ENCODE measurements at places on chromosomes 1 and 21. TPM values are rescaled to one million over a fixed set of nuclear protein-coding genes. Genes with fewer than 3 reads are reported as not detected.

DNA sequence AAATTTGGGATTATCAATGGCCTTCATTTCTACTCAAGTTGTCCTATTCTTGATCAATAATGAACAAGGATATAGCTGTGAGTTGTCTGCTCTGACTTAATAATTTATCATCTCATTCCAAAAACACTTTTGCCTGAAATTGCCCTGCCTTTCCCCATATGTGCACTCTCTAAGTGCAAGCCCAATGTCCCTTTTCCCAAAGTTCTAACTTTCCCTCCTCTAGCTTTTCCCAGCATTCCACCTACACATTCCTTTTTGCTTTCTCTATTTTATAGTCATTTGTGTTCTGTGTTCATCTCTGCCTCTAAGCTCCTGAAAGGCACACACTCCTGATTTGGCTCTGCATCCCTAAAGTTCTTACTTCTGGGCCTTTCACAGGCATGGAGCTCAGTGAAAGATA, 34.7 kb downstream of the SUSD4 start:
- H3K27me3 ChIP-seq = peaks cover 5% of the 10 kb centered on the region
- no peak for DNase-seq
- H3K4me1 ChIP-seq = peaks cover 10% of the 10 kb centered on the region
- no peaks in the 10 kb centered on the region for H3K36me3 ChIP-seq

- H3K27me3 ChIP-seq = no peaks in the 10 kb centered on the region
- DNase-seq = no peak
- H3K27ac ChIP-seq = no peak within 1 kb of the TSS
- no peak within 1 kb of the TSS for H3K4me3 ChIP-seq
- no peaks in the 10 kb centered on the region for H3K4me1 ChIP-seq
Observed at GRCh38 chr1:159587461-159587951, at the start of gene APCS. Gene APCS, plus strand, starts transcription at chr1:159587826. Its CDS starts 96 bp downstream, at chr1:159587922.

DNA sequence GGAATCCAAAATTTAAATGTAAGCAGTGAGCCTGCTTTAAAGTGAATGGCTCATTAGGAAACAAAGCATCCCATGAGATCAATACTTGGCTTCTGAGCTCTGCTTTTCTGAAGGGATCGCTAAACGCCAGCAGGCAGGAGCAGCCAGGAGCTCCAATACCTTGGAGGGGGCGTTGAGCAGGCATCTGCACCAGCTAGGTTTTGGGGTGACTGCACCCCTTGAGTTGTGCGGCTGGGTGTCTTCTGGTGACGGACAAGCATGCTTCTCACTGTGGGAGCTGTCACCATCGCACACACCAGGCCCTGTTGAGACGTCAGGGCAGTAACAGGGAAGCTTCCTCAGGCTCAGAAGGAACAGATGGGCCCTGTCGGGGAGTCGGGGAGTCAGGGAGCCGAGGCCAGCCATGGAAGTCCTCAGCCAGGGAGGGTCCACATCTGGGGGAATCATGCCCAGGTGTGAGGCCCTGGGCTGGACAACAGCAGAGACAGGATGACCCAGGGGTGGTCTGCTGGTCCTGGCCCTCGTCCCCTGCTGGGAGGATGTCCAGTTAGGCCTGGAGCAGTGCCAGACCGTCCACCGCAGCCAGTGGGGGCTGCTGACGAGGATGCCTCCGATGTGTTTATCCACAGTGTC, 57.9 kb upstream of the ADARB1 start:
- H3K36me3 ChIP-seq = no peaks in the 10 kb centered on the region
- no peak for DNase-seq
- H3K4me1 ChIP-seq = peaks cover 18% of the 10 kb centered on the region
- H3K27me3 ChIP-seq = no peaks in the 10 kb centered on the region
- H3K27ac ChIP-seq = no peak overlapping the region

- H3K36me3 ChIP-seq = no peaks in the 10 kb centered on the region
- 0 out of 2 replicates have a peak, but pooled peaks cover 10% of the 10 kb centered on the region for H3K4me1 ChIP-seq
- peaks cover 61% of the 10 kb centered on the region for H3K27me3 ChIP-seq
- DNase-seq = peak; percentile 68
- H3K27ac ChIP-seq = no peak overlapping the region
- peak overlapping the region; percentile 62 for H3K4me3 ChIP-seq
Observed at GRCh38 chr1:155126556-155127104, 1.0 kb upstream of the EFNA1 start.

GRCh38 chr21:45820171-45821091, 161.1 kb upstream of the COL6A1 start:
- DNase-seq = peak; percentile 90
- H3K27ac ChIP-seq = no peak overlapping the region
- H3K4me3 ChIP-seq = no peak overlapping the region
- peaks cover 2% of the 10 kb centered on the region for H3K27me3 ChIP-seq

GRCh38 chr1:240508201-240508600, 103.8 kb downstream of the GREM2 start:
- H3K4me1 ChIP-seq = no peaks in the 10 kb centered on the region
- H3K27me3 ChIP-seq = no peaks in the 10 kb centered on the region
- H3K36me3 ChIP-seq = no peaks in the 10 kb centered on the region
- no peak for DNase-seq

DNA sequence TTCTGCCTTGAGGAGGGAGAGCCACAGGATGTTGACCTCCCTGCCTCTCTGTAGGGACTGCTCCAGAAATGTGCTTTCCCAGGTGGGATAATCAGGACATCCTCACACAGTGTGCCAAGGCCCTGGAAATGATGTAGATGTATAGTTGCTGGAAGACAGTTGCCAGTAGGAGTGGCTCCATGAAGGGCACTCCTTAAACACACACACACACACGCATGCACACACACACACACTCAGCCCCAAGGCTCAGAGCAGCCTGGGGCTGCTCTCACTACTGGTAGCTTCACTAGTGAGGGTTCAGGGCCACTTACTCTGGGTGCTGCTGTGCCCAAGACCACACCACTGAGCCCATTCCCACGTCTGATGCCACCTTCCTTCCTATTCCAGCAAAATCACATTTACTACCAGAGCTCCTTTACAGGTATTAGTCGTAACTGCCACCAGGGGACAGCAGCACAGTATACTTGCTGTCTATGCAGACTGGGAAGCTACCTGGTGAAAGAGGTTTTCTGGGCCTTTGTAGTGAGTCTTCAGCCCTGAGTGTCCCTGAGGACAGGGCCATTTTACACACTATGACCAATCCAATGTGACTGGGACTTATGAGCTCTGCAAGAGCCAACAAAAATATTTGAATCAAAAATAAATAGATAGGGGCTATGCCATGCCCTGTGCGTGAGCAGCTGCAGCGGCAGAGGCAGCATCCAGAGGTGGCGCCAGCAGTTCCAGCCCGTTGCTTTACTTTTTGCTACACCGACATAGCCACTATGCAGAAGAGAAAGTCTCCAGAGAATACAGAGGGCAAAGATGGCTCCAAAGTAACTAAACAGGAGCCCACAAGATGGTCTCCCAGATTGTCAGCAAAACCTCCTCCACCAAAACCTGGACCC, 15.0 kb downstream of the CRNN start:
- H3K36me3 ChIP-seq = no peaks in the 10 kb centered on the region
- no peak overlapping the region for H3K4me3 ChIP-seq
- no peak overlapping the region for H3K27ac ChIP-seq
- DNase-seq = peak; percentile 32

- H3K27me3 ChIP-seq = no peaks in the 10 kb centered on the region
- H3K4me3 ChIP-seq = no peak overlapping the region
- no peak for DNase-seq
Observed at GRCh38 chr1:95246511-95246910, 12.5 kb downstream of the RWDD3 start.

DNA sequence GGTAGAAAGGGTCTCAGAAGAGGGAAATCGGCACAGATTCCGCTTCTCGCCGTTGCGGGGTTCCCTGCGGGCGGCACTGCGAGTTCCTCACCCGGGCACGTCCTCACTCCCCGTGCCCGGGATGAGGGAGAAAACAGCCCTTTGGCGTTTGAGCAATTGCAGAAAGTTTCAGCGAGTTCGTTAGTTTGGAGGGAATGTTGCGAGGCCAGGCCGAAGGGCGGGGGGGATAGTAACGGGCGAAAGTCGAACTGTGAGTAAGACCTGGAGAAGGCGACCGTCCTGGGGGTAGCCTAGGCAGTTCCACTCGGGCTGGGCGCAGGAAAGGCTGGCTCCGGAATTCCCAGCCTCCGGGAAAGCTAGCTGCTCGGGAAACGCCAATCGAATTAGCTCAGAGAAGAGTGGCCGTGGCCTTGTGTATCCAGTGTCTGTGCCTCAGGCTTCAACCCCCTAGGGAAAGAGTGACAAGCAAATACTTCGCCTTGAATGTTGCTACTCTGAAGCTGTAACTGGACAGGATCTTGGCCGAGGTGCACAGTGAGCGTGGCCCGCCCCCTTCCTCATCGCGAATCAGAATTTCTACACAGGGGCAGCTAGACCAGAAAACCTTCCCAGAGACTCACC, 787 bp downstream of the PTGFR start:
- H3K27me3 ChIP-seq = no peaks in the 10 kb centered on the region
- peaks cover 23% of the 10 kb centered on the region for H3K4me1 ChIP-seq
- peak overlapping the region; percentile 43 for H3K27ac ChIP-seq
- no peaks in the 10 kb centered on the region for H3K36me3 ChIP-seq
- H3K4me3 ChIP-seq = peak overlapping the region; percentile 91

DNA sequence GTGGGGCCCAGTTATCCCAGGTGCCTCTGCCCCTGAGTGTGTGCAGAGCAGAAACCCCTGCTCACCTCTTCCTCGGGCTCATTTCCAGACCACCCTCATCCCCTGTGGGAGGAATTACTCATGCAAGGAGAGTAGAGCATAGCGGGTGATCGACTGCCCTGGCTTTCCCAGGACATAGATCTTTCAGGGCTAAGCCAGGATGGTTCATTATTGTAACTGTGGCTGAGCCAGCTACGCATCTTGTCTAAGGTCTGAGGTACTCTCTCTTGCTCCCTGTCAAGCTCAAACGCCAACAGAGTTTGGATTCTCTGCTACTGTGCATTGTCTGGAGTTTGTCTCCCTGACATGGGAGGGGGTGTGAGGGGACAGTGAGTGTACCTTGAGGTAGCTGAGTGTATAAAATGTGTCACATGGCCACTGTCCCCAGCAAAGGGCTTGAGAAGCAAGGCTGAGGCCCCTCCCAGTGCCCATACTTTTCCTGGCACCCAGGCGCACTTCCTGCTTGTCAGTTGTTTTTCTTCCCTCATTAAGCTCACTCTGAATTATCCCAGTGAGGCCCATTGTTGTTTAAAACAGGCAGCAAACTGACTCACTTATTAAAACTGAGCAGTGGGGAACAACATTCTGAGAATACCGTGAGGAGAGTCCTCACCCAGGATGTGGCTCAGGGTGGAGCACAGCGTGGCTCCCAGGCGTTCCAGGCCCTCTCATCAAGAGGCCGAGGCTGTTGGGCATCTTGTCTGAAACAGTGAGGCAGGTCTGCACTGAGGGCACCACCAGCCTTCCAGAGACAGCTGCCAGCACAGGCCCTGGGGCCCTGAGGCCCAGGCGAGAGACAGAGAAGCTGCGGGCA, 92.9 kb downstream of the LAMC2 start:
- no peaks in the 10 kb centered on the region for H3K36me3 ChIP-seq
- peak; percentile 89 for DNase-seq
- 0 out of 2 replicates have a peak overlapping the region, but pooled peaks have one; percentile 2 for H3K4me3 ChIP-seq
- peaks cover 61% of the 10 kb centered on the region for H3K4me1 ChIP-seq

Gene GJB3
- total RNA-seq = not detected

Gene TSPAN1
- total RNA-seq = not detected

Gene SMYD2
- total RNA-seq = 49.3 TPM

Gene PLEKHA6
- 8.3 TPM for total RNA-seq

Gene MX2
- total RNA-seq = 0.54 TPM
